ENCODE measurements at places on chromosomes 1 and 21.

DNA sequence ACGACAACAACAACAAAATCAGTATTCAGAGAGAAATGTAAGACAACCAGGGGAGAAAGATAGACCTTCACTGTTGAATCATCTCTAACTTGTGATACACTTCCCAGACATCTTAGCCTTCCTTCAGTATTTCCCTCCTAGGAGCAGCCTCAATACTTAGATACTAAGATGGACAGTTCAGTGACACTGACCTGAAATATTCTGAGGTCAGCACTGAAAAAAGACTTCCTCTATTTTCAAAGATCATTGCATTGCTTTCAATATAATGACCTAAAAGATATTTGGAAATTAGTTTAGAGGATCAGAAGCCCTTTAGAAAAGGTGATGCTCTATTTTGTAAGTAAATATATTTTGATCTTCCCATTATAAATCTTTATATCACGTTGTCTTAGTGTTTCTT, 101.0 kb downstream of the MRPL39 start:
- no peaks in the 10 kb centered on the region for H3K4me1 ChIP-seq
- H3K36me3 ChIP-seq, result no peaks in the 10 kb centered on the region
- H3K27ac ChIP-seq, result no peak overlapping the region
- no peak for DNase-seq
- no peak overlapping the region for H3K4me3 ChIP-seq

- no peak overlapping the region for H3K4me3 ChIP-seq
- no peak for DNase-seq
- no peak overlapping the region for H3K27ac ChIP-seq
- peaks cover 11% of the 10 kb centered on the region for H3K4me1 ChIP-seq
- H3K36me3 ChIP-seq, result peaks cover 3% of the 10 kb centered on the region
Measured at GRCh38 chr21:17451364-17451891, 61.4 kb upstream of the CXADR start.

GRCh38 chr1:106277786-106278185, 778.7 kb upstream of the PRMT6 start:
- no peaks in the 10 kb centered on the region for H3K27me3 ChIP-seq
- H3K4me3 ChIP-seq, result no peak overlapping the region
- H3K27ac ChIP-seq, result no peak overlapping the region
- H3K4me1 ChIP-seq, result no peaks in the 10 kb centered on the region
- DNase-seq, result no peak
- peaks cover 3% of the 10 kb centered on the region for H3K36me3 ChIP-seq

DNA sequence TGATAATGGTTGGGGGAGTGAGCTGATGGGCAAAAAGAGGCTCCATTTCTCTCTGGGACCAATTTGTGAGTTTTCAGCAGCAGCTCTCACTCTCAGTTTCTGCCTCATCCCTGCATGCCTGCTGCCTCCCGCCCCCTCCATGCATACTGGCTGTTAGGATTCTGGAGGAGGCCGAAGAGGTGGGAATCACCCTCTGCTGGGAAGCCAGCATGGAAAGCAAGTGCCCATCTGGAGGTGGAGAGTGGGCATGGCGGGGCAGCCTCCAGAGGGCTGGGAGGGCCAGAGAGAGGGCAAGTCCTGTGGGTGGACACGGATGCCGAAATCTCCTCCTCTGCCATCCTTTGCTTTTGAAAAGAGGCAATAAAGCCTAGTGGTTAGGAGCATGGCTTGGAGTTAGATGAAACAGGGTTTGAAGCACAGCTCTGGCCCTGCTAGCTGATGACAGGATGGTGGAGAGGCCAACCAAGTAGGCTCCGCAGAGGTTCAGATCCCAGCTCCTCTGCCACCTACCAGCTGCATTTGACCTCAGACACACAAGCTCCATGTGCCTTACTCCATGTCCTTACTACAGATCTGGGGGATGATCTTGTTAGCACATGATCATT, 113.4 kb downstream of the GRIK3 start:
- H3K27ac ChIP-seq, result no peak overlapping the region
- H3K27me3 ChIP-seq, result peaks cover 10% of the 10 kb centered on the region
- no peak overlapping the region for H3K4me3 ChIP-seq
- no peaks in the 10 kb centered on the region for H3K36me3 ChIP-seq
- no peaks in the 10 kb centered on the region for H3K4me1 ChIP-seq

- H3K4me1 ChIP-seq, result peaks cover 13% of the 10 kb centered on the region
- DNase-seq, result no peak
- H3K36me3 ChIP-seq, result no peaks in the 10 kb centered on the region
- no peaks in the 10 kb centered on the region for H3K27me3 ChIP-seq
Measured at GRCh38 chr1:213666113-213666512, 321.7 kb upstream of the PROX1 start.

GRCh38 chr21:27112186-27112585, 145.3 kb upstream of the ADAMTS5 start:
- no peak overlapping the region for H3K27ac ChIP-seq
- peaks cover 3% of the 10 kb centered on the region for H3K36me3 ChIP-seq
- no peaks in the 10 kb centered on the region for H3K27me3 ChIP-seq
- DNase-seq, result no peak
- no peaks in the 10 kb centered on the region for H3K4me1 ChIP-seq

DNA sequence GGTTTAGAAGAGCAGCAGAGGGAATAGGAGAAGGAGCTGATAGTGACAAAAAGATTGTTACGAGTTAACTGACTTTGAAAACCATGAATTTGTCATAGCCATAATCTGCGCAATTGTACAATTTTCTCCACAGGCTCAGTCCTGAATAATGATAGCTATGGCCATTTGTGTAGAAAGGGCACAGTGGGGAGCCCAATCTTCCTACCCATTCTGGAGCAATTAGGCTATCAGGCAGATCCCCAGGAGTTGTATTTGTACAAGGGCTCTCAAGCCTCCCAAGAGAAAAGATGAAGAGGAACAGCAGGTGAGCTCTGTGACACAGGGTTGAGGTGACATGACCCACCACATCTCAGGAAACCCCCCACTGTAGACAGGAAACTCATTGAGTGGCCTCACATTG, 42.1 kb upstream of the SAMD13 start:
- no peak overlapping the region for H3K4me3 ChIP-seq
- no peak for DNase-seq
- H3K36me3 ChIP-seq, result no peaks in the 10 kb centered on the region
- no peaks in the 10 kb centered on the region for H3K27me3 ChIP-seq
- peaks cover 6% of the 10 kb centered on the region for H3K4me1 ChIP-seq

- DNase-seq, result no peak
- no peaks in the 10 kb centered on the region for H3K27me3 ChIP-seq
- H3K36me3 ChIP-seq, result peaks cover 15% of the 10 kb centered on the region
- no peak overlapping the region for H3K27ac ChIP-seq
Measured at GRCh38 chr1:2082064-2082463, 31.9 kb downstream of the PRKCZ start.

DNA sequence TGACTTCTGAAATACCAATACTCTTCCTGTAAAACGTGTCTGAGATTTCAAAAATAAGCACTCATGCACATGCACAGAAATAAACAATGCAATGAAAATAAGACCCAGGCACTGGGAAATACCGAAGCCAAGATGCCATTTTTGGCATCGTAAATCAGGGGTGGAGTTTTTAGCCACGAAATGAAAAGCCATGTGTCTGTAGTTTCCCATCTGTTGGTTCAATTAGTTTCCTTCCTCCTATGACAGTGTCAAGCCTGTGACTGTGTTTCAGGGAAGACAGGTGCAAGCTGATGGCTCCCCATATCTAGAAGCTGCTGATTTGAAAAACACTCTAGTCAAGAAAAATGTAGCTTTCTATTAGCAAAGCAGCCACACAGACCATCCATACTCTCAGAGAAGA, 480.4 kb upstream of the CAMK1G start:
- H3K4me3 ChIP-seq, result no peak overlapping the region
- H3K27ac ChIP-seq, result no peak overlapping the region
- no peak for DNase-seq
- H3K27me3 ChIP-seq, result peaks cover 3% of the 10 kb centered on the region

DNA sequence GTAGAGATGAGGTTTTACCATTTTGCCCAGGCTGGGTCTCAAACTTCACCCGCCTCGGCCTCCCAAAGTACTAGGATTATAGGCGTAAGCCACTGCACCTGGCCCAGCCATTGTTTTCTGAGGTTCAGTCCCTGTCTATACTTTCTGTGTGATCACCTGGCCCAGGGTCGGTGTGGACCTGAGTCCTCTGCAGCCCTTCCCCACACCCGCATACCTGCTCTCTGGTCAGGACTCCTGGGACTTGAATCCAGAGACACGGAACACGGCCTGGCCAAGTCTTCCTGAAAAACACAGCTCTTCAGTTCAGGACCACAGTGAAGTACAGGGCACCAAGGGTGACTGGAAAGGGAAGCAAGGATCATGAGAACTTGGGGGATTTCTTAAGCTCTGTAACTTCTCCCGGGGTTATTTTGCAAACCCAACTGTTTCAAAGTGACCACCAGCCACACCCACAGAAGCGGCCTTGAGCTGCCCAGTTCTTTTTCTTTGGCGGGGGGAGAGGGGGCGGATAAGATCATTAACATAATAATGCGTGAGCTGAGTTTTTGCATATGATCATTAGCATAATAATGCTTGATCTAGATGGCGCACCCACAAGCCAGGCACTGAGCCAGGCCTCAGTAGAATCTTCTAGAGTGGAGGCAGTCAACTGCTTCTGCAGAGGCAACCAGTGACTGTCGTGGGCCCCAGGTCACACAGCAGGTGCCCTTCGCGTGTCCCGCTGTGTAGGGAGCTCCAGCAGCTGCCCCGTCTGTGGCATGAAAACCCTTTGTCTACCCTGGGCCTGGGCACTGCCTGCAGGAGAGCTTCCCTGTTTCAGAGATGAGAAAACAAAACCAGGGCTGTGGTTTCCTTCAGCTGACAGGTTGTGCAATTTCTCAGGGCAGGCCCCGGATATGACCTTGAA, 1.7 kb upstream of the NADK start:
- H3K4me1 ChIP-seq, result peaks cover 54% of the 10 kb centered on the region
- H3K27ac ChIP-seq, result no peak overlapping the region
- H3K36me3 ChIP-seq, result peaks cover 10% of the 10 kb centered on the region

GRCh38 chr1:161037661-161038522, 872 bp downstream of the TSTD1 start:
- no peak for DNase-seq
- H3K27ac ChIP-seq, result no peak overlapping the region
- no peaks in the 10 kb centered on the region for H3K27me3 ChIP-seq
- H3K36me3 ChIP-seq, result peaks cover 19% of the 10 kb centered on the region

- no peak overlapping the region for H3K27ac ChIP-seq
- H3K4me3 ChIP-seq, result no peak overlapping the region
- H3K27me3 ChIP-seq, result no peaks in the 10 kb centered on the region
- peaks cover 4% of the 10 kb centered on the region for H3K36me3 ChIP-seq
- no peaks in the 10 kb centered on the region for H3K4me1 ChIP-seq
Measured at GRCh38 chr21:35179990-35180540, 131.0 kb upstream of the RUNX1 start.

DNA sequence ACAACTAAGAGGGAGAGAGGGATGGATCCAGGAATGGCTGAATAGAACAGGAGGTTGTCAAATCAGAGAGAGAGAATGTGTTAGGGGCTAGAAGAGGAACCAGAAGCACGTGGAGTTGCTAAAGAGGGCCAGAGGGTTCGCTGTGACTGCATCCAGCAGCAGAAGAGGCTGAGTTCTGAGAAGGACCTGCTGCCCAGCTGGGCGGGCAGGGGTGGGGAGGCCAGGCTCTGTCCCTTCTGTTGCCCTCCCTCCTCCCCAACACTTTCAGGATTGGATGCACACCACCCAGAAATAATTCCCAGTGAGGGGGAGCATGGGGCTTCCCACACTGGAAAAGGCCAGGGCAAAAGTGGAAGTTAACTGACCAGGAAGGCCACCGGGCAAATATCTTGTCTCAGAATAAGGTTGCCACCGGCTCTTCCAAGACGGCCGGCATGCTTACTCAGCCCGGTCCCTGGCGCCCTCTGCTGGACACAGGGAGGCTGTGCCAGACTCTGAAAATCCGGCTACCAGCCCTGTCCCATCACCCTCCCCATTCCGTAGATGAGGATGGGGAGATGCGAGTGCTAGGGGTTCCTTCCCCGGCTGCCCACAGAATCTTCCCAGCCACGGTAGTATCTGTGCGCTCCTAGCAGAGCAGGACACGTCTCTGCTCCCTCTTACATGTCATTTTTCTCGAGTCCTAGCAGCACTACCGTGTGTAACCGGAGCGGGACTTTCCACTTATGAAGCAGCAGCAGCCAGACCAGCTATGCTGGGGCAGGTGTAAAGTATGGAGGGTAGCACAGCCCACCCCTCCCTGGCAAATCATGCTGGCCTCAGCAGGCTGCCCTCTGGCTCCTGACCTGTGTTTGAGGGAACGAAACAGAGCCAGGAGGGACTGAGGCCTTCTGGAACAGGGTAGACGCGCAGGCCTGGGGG, 46.8 kb upstream of the A3GALT2 start:
- H3K27me3 ChIP-seq, result no peaks in the 10 kb centered on the region
- H3K36me3 ChIP-seq, result peaks cover 4% of the 10 kb centered on the region
- peak; percentile 94 for DNase-seq
- peaks cover 57% of the 10 kb centered on the region for H3K4me1 ChIP-seq

DNA sequence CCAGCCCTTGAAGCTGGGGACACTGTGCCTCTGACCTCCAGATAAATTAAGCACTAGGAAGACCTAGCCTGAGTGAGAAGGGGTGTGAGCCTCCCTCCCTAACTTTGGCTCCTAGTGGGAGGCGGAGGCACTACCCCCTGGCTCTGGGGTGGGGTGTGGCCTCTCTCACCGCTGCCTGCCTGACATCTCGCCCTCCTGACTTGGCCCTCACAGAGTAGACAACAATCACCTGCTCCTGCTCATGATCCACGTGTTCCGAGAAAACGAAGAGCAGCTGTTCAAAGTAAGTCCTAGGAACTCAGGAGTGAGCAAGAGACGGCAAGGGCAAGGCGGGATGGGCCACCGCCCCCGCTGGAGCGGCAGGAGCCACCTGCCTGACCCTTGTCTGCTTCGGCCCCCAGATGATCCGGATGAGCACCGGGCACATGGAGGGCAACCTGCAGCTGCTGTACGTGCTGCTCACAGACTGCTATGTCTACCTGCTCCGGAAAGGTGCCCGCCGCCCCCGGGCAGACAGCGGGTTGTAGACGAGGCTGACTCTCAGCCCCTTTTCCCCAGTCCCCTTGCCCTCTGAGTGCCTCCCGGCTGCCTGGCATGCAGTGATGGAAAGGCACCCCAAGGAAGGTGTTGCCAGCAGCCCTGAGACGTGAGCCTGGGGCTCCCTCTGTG, 8.1 kb upstream of the SLC25A34 start:
- no peak overlapping the region for H3K27ac ChIP-seq
- peaks cover 3% of the 10 kb centered on the region for H3K36me3 ChIP-seq
- DNase-seq, result no peak
- H3K4me3 ChIP-seq, result no peak overlapping the region

- no peak overlapping the region for H3K4me3 ChIP-seq
- H3K4me1 ChIP-seq, result peaks cover 58% of the 10 kb centered on the region
- H3K27me3 ChIP-seq, result no peaks in the 10 kb centered on the region
- no peak overlapping the region for H3K27ac ChIP-seq
- no peak for DNase-seq
Measured at GRCh38 chr1:230749150-230749549, 2.0 kb downstream of the CAPN9 start.

- H3K27me3 ChIP-seq, result no peaks in the 10 kb centered on the region
- H3K4me1 ChIP-seq, result peaks cover 9% of the 10 kb centered on the region
- no peak overlapping the region for H3K4me3 ChIP-seq
- no peak overlapping the region for H3K27ac ChIP-seq
Measured at GRCh38 chr1:210696709-210697108, 368.0 kb downstream of the HHAT start.

- H3K27ac ChIP-seq, result no peak overlapping the region
- H3K4me3 ChIP-seq, result no peak overlapping the region
- peaks cover 37% of the 10 kb centered on the region for H3K27me3 ChIP-seq
- DNase-seq, result no peak
- H3K36me3 ChIP-seq, result no peaks in the 10 kb centered on the region
Measured at GRCh38 chr1:39165049-39165448, 39.4 kb upstream of the MACF1 start.

- H3K36me3 ChIP-seq, result no peaks in the 10 kb centered on the region
- peak overlapping the region; percentile 90 for H3K4me3 ChIP-seq
- peak; percentile 4 for DNase-seq
- no peak overlapping the region for H3K27ac ChIP-seq
Measured at GRCh38 chr1:162822391-162823200, 32.1 kb downstream of the HSD17B7 start.

Measured in neural crest cell (in vitro differentiated cells).